ENCODE measurements at places on chromosomes 2 and 18. TPM values are rescaled to one million over a fixed set of nuclear protein-coding genes. Genes with fewer than 3 reads are reported as not detected.

DNA sequence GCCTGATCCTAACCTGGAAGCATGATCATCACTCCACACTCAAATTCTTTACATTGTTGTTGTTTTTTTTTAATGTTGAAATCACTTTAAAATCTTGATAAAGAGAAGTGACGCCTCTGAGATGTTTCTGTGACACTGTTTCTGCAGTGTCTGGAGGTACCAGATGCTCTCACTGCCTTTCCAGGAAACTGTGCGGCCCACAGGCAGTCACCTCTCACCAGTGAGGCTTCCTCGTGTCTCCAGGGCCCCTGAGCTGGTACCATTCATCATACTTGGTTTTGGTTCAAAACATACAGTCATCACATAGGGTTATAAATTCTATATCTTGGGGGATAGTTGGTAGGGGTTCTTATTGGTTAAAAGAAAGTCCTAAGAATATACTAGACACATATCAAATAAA is 10.1 kb upstream of the ID2 start:
- no peaks in the 10 kb centered on the region for H3K36me3 ChIP-seq
- H3K4me3 ChIP-seq: no peak overlapping the region
- H3K27me3 ChIP-seq: no peaks in the 10 kb centered on the region

- no peaks in the 10 kb centered on the region for H3K36me3 ChIP-seq
- H3K4me1 ChIP-seq: no peaks in the 10 kb centered on the region
- H3K27ac ChIP-seq: no peak overlapping the region
- H3K27me3 ChIP-seq: no peaks in the 10 kb centered on the region
- no peak overlapping the region for H3K4me3 ChIP-seq
Observed at GRCh38 chr2:225100856-225101294, 58.6 kb upstream of the DOCK10 start.

ACMSD gene
- not detected for total RNA-seq

DNA sequence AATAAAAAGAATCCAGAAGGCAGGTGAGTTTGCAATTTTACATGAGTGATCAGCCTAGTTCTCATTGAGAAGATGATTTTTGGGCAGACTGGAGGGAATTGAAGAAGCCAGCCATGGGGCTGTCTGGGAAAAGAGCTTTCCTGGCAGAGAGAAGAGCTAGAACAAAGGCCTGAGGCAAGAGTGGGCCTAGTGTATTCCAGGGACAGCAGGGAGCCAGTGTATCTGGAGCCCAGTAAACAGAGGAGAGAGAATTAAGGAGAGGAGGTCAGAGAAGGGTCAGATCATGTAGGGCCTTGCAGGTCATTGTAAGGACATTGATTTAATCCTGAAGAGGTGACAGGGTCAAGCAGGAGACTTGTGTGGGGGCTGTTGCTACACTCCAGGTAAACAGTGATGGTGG is 195.8 kb downstream of the SATB2 start:
- H3K4me3 ChIP-seq: no peak overlapping the region
- H3K27ac ChIP-seq: no peak overlapping the region
- H3K36me3 ChIP-seq: no peaks in the 10 kb centered on the region
- H3K4me1 ChIP-seq: no peaks in the 10 kb centered on the region
- DNase-seq: no peak

- no peaks in the 10 kb centered on the region for H3K4me1 ChIP-seq
- H3K4me3 ChIP-seq: no peak overlapping the region
- no peaks in the 10 kb centered on the region for H3K36me3 ChIP-seq
- H3K27ac ChIP-seq: no peak overlapping the region
- H3K27me3 ChIP-seq: no peaks in the 10 kb centered on the region
Observed at GRCh38 chr2:185790361-185790760, 51.8 kb downstream of the FSIP2 start.
